ENCODE measurements at places on chromosomes 6 and 20.

DNA sequence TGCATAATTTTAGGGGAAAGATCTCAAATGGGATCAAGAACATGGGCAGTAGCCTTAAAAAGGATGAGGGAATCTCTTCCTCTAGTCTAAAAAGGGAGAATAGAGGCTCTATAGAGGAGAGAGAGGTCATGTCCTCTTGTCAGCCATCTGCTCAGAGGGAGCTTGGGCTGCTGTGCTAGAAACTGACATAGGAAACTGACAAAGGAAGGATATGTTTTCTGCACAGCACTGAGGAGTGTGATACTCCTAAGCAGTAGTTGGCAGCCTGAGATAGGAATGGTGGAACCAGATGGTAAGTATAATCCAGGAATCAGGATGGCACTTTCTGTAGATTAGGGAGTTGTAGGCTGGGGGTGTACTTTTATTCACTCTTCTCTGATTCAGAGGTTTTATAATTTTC is 59.2 kb downstream of the PTPRA start:
- DNase-seq = no peak

DNA sequence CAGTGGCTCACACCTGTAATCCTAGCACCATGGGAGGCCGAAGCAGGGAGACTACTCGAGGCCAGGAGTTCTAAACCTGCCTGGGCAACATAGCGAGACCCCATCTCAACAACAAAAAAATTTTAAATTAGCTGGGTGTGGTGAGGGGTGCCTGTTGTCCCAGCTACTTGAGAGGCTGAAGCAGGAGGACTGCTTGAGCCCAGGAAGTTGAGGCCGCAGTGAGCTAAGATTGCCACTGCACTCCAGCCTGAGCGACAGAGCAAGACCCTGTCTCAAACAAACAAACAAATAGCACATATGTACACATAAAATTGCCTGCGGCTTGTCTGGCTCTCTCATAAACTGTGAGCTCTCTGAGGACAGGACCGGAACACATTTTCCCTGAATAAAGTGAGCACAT is 106.3 kb downstream of the BANF2 start:
- no peak for DNase-seq

- DNase-seq = no peak
These were observed 23.0 kb downstream of the SIRPD start for GRCh38 chr20:1534526-1534925.

DNA sequence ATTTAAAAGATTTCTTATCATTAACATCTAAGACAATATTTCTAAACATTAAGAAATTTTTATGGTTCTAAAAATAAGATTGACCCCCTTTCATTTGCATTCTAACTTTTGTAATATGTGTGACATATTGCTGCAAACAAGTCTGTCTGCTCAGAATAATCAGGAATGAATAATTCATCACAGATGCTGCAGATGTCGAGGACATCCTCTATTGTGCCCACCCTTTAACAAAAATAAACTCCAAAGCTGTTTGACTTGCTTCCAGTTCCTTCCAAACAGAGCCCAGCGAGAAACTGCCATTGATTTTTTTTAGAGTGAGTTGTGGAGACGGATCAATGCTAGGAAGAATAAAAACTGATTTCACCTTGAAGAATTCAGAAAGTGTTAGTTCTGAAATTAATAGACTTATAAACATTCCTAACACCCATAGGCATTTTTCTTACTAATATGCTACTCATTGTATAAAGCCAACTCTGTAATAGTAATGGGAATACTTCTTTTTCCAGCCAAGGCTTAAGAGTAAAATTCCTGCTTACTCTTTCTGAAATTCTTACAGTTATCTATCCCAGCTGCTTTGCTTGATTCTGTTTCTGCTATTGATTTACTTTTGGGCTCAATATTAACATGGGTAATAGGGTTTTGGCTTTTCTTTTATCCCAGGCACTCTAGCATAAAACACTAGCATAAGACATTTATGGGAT is 244.8 kb upstream of the FAM83B start:
- DNase-seq = no peak

DNA sequence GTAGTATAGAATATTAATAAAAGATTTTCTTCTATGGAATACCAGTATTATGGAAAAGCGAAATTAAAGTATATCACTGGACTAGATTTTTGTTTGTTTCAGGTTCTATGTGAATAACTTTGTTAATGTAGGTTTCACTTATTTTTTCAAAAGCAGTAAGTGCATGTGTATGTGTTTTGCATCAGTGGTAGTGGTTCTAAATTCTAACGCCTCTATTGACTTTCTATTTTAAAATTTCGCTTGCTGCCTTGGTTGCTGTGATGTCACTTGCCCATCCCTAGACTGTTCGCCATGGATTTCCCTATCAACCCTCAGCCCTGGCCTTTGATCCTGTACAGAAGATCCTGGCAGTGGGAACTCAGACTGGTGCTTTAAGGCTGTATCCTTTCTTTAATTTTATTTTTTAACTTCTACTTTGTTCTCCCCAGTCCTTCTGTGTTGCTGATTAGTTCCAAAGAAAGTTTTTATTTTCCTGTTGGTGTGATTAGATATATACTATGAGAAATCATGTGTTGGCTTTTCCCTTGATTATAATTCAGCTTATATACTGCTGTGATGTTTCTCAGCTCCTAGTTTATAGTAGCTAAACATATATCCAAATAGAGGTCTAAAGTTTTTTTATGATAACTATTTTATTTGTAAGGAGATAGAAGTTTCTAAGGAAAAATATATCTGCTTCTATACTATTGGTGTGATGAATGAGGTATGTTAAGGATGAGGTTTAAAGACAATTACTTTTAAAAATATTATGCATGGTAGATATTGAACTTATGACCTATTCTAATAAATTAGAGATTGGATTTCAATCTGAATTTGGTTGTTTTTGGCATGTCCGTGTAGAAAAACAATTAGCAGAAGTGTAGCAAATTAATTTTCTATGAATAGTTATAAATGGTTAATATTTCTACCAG is 1.7 kb downstream of the STXBP5 start:
- DNase-seq = no peak

GRCh38 chr6:107021446-107022185 is 6.4 kb upstream of the MTRES1 start:
- DNase-seq = no peak

DNA sequence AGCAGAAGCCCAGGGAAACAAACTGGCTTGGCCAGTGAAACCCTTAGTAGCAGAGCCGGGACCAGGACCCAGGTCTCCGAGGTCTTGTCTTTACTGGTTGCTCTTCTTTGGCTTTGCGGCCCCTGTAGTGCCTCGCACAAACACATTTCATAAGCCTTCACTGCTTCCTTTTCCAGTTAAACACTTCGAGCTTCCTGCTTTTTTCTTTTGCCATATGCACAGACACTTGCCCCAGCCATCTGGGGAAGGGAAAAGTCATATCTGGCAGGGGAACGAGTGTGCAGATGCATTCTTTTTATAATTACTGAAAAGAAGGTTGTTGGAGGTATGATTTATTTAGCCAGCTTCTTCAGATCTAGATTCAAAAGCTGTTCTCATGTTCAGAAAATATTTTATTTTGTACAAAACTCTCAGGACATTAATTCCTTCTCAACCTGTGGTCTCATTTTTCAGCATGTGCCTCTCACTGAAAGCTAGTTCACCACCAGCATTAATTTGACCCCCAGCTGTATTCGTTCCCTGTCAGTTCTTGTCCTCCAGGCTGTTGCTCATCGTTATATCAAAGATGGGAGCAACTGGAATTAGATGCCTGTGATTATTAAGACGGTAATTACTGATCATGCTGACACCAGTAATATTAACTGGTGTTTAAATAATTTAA is 19.2 kb downstream of the KLHL32 start:
- DNase-seq = no peak

DNA sequence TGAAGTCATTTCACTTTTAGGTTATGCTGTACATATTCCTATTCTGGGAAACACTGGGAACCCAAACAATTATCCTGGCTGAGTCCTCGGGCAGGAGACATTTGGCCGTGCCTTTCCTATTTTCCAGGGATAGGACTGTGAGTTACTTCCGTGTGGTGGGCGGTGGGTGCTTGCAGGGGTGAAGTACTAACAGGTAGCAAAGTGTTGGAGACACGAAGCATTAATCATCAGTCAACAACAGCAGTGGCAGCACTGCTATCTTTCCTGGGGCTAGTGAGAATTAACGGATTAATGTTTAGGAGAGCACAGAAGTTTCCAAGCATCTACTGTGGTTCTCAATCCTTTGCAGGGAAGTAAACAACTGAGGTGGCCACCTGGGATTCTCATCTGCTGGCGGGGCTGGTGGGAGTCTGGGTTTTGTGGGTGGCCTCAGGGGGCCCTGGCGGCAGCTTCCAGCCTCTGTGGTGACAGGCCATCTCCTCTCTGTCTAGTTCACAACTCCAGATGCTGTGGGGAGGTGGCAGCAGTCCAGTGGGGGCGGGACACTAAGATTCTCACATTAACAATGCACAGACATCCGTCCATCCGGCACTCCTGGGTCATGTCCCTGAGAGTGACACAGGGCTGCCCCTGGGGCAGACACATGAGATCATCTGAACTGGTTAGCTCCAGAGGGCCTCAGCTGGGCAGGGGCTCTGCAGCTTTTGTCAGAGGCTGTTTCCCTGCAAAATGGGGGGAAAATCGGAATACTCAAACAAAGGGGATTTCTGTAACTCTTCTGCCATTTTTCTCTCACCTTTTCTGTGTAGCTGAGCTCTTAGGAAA is 90.9 kb downstream of the GJA10 start:
- DNase-seq = peak; percentile 83

- DNase-seq = no peak
These were observed 169.7 kb upstream of the TNFAIP3 start for GRCh38 chr6:137697267-137697938.

DNA sequence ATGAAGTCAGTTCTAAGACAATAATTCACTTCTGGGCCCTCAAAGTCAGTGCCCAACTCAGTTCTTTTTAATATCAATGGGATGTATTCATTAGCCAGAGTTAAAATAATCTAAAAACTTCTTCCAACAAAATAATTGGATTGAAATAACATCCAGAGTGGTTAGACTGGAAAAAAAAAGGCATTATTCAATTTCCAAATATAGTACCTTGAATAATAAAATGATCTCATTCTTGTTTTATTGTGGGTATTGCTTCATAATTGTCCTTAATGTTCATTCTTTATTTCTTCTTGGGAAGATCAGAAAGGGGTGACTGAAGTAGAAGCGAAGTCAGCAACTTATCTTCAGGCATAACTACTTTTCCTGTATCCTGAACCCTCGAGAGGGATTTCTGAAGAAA is 85.1 kb upstream of the JARID2 start:
- DNase-seq = no peak

DNA sequence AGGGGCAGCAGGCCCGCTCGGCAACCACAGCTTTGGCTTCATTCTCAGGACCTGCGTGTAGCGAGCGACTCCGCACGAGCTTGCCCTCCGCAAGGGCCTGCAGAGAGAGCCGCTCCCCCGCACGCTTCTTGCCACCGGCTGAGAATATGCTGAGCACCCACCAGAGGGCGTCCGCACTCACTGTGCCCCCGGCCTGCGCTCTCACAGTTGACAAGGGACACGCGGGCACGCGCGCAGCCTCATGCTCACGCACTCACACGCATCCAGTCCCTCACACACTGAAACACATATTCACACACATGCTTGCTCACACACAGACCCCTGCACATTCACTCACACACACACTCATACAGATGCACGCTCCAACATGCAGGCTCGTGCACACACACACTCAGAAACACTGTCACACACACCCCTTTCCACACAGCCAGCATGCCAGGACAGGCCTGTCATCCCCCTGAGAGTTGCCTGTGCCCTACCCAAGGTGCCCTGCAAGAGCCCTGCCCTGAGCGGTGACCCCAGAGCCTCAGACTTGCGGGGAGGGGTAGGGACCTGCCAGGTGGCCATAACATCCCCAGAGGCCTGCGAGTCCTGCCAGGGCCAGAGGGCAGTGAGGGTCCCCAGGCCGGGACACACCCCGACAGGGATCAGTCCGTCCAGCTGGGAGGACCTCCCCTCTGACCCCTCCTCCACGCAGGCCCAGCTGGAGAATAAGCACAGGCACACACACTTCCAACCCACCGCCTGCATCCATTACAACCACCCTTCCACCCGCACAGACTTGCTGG is 174.1 kb downstream of the BMP7 start:
- peak; percentile 84 for DNase-seq

- no peak for DNase-seq
These were observed 8.4 kb upstream of the ULBP2 start for GRCh38 chr6:149933461-149933860.

DNA sequence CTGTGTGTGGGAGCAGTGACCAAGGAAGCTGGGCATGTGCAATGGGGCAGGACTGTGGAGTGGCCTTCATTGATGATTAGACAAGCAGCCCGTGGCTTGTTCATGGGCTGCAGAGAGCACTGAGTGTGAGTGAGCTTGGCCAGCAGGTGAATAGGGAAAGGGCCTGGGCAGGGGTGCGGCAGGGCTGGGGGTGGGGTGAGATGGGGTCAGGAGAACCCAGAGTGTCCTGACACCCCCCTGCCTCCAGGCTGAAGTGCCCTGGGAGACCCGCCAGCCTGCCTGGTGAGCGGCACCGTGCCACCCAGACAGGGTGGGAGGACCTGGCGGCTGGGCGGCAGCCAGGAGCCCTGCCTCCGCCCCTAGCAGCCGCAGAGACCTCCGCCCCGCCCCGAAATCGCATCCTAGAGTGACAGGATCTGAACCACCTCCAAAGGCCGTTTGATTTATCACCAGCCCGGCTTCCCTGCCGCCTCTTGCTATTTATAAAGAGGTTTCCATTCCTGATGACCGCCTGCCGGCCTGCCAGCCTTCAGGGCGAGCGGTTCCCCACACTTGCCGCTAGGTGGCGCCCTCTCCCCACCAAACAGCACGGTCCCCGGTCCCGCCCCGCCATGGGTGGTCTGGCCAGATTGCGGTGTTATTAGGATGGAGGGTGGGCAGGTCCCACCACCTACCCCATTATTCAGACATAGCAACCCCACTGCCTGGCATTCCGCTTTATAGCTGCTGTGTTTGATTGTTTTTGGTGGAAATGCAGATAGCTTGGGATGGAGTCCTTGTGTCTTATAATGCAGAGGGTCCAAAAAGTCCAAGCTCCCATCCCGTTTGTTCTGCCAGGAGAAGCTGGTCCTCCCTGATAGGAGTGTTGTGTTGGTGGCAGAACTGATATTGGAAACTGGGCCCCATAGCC is 3.5 kb downstream of the MYLK2 start:
- peak; percentile 94 for DNase-seq

DNA sequence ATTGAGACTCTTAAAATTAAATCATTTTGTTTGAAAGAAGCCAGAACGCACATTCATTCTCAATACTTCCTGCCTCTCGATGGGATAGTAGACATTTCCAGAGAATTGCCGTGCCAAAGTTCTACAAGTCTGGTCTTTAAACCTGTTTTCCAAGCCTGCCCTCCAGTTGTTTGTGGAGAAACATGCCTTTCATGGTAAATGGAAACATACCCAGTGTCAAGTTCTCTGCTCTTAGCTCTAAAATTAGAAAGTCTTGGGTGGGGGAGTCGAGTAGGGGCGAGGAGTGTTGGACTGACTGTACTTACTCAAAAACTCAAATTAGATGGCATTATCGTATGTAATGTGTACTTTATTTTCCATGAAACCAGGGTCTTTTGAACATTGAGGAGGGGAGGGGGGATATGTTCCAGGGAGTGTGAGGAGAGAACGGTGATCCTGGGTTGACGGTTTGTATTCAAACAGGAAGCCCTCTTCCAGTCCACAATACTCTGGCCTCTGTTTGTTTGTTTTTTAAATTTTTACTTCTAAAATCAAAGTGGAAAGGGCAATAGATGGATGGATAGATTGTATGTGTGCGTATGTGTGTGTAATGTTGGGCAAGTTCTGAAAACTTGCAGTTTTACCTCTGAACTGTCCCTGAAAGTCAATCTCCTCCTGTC is 106.8 kb upstream of the ARMC2 start:
- no peak for DNase-seq

- DNase-seq = no peak
These were observed 10.7 kb downstream of the SDC4 start for GRCh38 chr20:45337367-45338120.

- no peak for DNase-seq
These were observed 17.4 kb upstream of the KIFC1 start for GRCh38 chr6:33373960-33374910.

Measured in spleen (tissue), 13 donors.